Mesendoderm (in vitro differentiated cells): ENCODE measurements at places on chromosomes 12 and 14.

GRCh38 chr12:33589576-33590114 lies 150.0 kb upstream of the SYT10 start:
- peak; percentile 58 for DNase-seq

GRCh38 chr14:99035712-99036610 lies 236.0 kb downstream of the BCL11B start:
- peak; percentile 95 for DNase-seq

GRCh38 chr14:102951034-102951433 lies 28.6 kb downstream of the AMN start:
- no peak for DNase-seq

- DNase-seq: no peak
These were observed 195.2 kb upstream of the CRY1 start for GRCh38 chr12:107288414-107289127.

GRCh38 chr12:27486961-27487360 lies 37.0 kb upstream of the PPFIBP1 start:
- no peak for DNase-seq

- no peak for DNase-seq
These were observed 11.1 kb upstream of the RTL1 start for GRCh38 chr14:100914597-100915021.

DNA sequence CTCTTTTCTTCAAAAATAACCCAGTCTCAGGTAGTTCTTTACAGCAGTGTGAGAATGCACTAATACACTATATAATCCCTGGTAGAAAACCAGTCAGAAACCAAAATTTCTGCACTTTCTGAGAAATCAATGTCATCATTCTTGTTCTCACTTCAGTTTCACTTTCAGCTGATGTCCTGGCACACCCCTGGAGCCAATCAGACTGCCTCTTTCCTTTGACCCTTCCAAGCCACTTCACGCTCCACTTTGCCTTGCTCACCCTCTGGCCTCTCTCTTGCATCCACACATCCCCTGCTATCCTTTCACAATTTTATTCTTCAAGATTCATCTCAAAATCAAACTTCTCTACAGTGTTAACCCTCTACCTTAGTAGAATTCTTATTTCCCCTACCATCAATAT lies 181.1 kb downstream of the ASCL1 start:
- DNase-seq: no peak

DNA sequence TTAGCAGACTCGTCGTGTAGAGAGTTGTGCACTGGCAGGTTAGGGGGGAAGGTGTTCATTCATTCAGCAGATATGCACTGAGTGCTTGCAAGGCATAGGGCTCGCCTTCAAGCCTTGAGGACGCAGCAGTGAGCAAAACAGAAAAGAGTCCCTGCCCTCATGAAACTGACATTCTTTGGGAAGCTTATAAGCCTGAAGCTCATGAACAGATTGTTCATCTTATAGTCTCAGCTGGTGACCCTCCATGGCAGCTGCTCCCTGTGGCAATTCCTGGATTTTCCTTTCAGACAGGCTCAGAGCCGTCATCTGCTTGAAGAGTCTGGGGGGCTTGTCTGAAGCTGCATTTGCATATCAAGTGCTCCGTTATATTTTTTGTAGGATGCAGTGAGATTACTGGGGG lies 148.4 kb downstream of the PRKCH start:
- DNase-seq: no peak

- DNase-seq: no peak
These were observed 11.6 kb downstream of the RASSF8 start for GRCh38 chr12:25970082-25970481.

DNA sequence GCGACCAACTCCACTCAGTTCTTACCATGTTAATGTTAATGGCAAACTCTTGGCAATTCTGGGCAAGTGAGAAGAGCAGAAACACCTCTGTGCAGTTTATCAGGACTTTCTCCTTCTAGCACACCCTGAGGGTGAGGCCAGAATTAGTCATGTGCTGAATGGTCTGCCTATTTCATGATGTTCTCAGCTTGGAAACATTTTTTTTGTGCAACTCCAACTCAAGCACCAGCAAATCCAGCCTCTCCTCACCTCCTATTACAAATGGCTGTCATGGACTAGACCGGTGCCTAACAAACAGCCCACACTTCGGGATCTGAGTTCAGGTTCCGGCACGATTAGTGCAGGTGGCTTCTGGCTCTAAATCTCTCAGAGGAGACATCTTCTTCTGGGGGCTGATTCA lies 246.0 kb downstream of the ZFP36L1 start:
- no peak for DNase-seq

GRCh38 chr14:87696485-87696884 lies 296.5 kb downstream of the GALC start:
- DNase-seq: no peak

- DNase-seq: no peak
These were observed 69.0 kb upstream of the REP15 start for GRCh38 chr12:27627123-27627852.

- no peak for DNase-seq
These were observed 5.5 kb upstream of the CHD4 start for GRCh38 chr12:6612652-6613014.

GRCh38 chr14:89351221-89351515 lies 65.9 kb downstream of the FOXN3 start:
- no peak for DNase-seq

GRCh38 chr14:61838661-61839245 lies 76.5 kb downstream of the SNAPC1 start:
- no peak for DNase-seq

DNA sequence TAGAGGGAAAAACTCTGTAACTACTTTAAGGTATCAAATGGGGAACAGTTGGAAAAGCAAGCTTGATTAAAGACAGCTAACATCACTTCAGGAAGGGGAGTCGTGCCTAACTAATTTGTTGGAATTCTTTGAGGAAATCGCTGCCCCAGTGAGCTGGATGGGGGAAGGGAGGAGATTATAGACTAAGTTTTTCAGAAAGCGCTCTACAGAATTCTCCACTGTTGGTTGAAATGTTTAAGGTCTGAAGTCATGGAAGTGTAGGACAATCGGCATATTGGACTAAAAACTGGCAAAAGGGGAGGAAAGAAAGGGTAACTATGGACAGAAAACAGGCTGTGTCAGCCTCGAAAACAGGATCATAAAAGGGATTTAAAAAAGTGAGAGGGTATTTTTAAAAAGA lies 229.9 kb upstream of the HMGA2 start:
- DNase-seq: peak; percentile 65

- no peak for DNase-seq
These were observed 113.0 kb downstream of the SEC23A start for GRCh38 chr14:38989922-38990546.

DNA sequence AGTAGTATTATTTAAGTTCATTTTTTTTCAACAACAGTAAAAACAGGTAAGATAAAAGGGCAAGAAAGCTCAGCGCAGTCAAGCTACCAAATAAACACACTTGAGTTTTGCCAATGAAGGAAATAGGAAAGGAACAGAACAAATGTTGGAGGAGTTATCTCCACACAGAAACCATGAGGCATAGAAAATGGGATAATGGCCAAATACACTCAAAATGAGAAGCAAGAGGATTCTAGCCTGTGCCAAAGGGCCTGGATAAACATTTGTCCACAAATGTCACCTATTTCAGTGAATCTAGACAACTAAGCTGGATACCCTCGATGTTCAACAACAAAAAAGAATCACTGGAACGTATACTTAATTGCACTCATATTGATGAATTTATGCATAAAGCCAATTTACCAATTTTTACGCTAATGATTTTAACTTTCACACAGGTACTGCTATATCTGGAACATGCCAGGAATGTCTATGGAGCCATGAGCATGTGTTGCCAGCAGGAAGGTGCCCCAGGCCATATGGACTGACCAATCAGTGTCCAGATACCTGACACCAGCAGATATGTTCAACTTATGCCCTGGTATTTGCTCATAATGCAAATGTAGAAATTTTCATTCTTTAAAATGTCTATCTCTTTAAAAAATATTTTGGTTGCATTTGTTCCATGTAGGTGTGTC lies 21.1 kb downstream of the ST8SIA1 start:
- no peak for DNase-seq

DNA sequence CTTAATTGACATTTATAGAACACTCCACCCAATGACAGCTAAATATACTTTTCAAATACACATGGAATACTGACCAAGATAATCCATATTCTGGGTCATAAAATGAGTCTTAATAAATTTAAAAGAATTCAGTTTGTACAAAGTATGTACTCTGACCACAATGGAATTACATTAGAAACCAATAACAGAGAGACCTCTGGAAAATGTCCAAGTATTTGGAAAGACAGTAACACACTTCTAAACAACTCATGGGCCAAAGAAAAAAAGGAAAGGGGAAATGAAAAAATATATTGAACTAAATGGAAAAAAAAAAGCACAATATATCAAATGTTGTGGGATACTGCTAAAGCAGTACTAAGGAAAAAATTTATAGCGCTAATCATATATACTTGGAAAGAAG lies 52.0 kb downstream of the CRACR2A start:
- no peak for DNase-seq

DNA sequence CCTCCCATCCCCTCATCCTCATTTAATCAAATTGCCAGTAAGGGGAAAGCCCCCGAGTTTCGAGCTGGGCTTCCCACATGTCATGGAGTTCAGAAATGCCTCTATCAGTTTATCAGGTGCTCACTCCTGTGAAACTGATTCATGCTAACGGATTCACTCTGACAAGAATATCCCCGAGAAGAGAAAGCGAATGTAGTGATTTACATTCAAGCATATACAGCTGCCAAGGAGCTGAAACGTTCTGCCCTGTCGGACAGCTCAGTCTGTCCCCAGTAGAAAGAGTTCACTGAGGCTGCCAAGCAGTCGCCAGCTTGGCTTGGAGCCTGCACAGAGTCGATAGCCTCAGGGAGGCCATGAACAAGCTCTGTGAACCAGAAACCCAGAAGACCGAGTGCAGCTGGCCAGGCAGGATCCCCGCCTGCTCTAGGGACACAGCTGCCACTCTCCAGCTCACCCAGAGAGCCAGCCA lies 88.4 kb downstream of the TMCC3 start:
- no peak for DNase-seq

GRCh38 chr12:96652870-96653269 lies 163.5 kb downstream of the CFAP54 start:
- no peak for DNase-seq

DNA sequence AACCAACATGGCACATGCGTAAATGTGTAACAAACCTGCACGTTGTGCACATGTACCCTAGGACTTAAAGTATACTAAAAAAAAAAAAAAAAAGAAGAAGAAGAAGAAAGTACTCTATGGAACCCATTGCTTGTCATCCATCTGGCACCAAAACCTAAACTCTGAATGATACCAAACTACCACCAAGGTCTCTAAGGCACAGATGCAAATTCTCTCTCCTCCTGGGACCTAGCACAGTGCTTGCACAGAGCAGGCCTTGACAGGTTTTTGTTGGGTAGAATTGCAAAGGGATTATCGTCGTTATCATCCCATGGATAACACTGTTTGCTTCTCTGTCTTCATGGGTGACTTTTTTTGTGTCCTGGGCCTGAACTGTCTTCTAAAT lies 13.2 kb upstream of the LGALS3 start:
- DNase-seq: no peak

DNA sequence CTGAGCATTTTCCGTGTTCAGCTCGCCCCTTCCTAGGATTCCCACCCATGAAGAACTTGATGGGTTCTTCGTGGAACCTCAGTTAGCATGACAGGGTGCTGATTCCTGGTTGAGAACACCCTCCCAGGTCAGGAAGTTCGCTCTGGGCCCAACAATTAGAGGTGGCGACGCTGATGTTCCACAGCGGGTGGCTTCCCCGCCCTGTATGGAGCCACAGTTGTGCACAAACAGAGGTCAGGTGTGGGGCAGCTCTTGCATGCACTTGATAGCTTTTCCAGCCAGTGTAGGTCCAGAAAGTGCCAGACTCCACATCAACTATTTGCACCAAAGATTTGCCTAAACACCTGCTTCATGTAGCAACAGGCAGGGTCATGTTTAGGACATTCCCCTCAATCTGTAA lies 788.2 kb downstream of the MED13L start:
- no peak for DNase-seq

GRCh38 chr12:169528-170370 lies 44.2 kb downstream of the SLC6A12 start:
- DNase-seq: peak; percentile 41
